Activated gamma-delta T cell (primary cell): ENCODE measurements at places on chromosomes 4 and X.

- no peak for DNase-seq
These were observed 22.9 kb downstream of the OTOP1 start for GRCh38 chr4:4203688-4204400.

- no peak for DNase-seq
These were observed 104.4 kb upstream of the RAB40AL start for GRCh38 chrX:102832661-102833060.

DNA sequence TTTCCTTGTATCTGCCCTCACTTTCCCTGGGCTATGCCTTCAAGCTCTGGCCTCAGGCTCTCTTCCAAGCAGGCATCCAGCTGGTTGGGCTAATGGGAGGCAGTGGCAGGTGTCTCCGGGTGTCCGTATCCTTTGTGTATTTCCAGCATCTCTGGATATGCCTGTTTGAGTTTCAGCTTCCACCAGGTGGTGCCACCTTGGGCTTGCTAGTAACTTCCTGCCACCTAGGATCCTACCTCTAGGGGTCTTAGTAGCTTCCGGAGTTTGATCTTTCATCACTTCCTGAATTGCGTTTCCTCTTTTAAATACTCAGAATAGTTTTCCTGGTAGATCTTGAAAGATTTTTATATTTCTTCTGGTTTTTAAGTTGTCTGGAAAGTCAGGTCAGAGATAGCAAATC lies 23.2 kb upstream of the ANOS1 start:
- DNase-seq, result no peak

DNA sequence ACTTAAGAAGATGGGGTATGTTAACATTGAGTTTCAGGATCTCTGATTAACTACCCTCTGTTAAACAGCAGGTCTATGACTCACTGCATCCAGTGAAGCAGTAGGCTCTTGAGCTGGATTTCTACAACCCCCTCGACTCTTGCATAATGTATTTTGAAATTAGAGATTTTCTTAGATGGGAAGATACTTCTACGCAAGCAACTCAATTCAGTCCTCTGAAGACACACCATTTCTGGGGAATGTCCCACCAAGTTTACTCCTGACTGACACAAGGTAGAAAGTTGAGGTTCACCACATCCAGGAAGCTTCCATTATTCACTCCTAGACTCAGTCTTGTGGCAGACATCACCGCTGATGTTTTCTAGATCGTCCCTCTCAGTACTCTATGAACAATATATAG lies 12.9 kb downstream of the PALLD start:
- DNase-seq, result no peak

GRCh38 chrX:13985697-13986435 lies 43.8 kb downstream of the GEMIN8 start:
- DNase-seq, result no peak

- DNase-seq, result no peak
These were observed 93.6 kb downstream of the GPR143 start for GRCh38 chrX:9671998-9672397.

DNA sequence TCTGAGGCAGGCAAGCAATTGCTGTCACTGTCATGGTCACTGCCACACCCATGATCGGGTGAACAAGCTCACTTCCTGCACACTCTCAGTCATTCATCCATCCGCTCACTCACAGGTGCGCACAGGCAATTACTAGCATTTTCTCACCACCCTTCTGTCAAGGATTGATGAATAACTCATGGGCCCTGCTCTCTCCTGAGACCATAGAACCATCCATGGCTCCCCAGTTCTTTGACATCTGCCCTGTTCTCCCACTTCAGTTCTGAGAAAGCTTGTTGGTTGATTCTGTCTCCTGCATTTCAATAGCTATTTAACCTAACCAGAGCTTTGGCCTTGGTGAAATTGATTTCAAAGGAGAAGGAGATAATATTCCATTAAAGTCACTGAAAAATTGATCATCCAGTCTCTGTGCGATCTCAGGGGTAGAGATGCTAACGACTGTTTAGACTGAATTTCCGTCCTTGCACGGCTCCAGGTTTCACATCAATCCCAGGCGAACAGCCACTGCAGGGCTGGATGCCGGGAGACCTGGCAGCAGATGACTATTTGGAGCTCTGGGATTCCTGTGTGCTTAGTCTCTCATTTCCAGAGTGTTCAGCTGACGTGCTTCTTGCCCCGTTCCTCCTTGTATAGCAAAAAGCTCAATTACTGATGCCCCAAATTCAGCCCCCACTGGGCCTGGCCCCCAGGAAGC lies 36.9 kb upstream of the ADRA2C start:
- no peak for DNase-seq

DNA sequence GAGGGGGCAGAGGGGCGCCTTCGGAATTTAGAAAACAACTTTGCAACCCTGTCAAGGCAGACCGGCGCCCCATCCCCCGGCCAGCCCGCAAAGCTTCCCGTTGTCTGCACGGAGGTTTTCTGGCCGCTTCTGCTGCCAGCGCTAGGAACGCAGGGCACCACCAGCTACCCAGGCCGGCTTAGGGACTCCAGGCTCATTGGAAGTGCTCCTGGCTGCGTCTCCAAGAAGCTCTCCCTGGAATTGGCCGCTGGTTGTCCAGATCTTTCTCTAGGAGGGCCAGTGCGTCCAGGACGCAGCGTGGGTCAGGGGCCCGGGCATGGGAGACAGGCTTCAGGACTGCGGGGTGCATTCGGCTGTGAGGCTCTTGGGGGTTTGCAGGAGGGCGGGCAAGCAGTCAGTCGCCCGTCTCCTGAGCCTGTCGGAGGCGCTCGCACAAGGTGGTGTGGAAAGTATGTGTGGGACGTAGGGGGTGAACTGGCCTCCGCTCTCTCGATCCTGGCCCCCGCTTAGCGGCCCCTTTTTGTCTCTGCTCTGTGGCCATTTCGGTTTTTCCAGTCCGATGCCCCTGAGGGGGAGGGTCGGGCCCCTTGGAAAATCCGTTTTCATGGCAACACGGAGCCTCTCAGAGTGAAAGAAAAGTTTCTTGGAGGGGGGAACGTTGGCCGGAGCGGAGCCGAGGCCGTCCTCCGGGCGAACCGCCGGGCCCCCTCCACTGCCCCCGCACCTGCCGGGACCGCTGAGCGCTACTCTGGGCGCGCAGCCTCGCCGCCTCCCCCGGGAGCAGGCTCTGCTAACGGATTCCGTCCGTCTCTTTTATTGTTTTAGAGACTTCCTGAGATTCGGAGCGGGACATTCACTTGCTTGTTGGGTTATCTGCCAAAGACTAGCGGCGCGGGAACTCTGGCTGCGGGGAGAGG lies 810 bp upstream of the SOX3 start:
- no peak for DNase-seq

DNA sequence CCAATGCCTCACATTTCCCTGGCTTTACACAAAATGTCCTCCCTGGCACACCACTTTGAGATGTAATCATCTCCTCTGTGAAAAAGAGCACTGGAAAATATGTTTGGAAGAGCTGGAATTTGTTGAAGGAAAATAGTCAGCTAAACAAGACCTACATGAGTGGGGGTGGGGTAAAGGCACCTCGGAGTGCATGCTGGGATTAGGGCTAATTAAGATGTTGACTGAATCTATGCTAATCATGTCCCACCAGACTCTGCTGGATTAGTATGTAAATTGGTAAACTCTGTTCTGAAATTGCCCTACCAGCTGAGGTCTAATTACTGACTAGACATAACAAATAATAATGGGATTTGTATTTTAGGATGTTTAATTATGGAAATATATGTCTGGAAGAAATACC lies 46.8 kb upstream of the MID1 start:
- DNase-seq, result no peak
